ENCODE measurements at places on chromosomes 1 and 21.

DNA sequence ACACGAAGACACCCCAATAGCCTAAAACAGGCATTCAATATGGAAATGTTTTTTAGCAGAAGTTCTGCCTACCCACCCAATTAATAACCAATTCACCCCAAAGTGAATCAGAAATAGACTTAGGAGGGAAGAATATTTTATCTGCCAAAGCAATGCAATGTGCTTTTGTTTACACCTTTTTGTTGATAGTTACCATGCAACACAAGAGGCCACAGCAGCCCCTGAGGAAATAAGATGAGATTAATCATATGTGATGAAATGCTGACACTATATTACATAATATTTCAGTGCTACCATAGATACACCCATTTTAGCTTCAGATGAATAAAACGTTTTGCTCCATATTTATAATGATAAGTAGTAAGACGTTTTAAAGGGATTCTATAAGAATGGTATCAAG lies 60.9 kb upstream of the RGS2 start:
- peak; percentile 69 for ATAC-seq

DNA sequence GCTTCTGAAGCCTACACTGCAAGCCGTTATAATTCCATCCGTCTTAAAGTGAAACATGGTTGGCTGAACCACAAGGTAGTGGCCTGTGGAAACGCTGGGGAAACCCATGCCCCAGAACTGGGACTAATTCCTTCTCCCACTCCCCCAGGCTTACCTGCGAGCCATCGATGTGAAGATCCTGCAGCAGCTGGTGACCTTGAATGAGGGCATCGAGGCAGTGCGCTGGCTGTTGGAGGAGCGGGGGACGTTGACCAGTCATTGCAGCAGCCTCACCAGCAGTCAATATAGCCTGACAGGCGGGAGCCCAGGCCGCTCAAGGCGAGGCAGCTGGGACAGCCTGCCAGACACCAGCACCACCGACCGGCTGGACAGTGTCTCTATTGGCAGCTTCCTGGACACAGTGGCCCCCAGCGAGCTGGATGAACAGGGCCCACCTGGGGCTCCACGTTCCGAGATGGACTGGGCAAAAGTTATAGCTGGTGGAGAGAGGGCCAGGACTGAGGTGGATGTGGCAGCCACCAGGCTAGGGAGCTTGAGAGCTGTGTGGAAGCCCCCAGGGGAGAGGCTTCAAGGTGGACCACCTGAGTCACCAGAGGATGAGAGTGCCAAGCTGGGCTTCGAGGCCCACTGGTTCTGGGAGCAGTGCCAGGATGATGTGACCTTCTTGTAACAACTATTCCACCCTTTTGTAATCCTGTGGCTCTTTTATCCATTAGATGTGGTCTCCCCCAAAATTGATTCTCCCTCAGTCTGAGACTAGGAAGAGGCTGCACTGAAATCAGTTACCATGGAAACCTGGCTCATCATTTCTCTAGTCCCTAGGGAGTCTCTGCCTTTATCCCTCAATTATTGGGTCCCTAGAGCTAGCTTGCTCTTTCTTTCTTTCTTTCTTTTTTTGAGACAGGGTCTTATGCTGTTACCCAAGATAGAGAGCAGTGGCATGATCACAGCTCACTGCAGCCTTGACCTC lies 16.7 kb downstream of the LURAP1 start:
- no peak for ATAC-seq

- ATAC-seq = no peak
Observed at GRCh38 chr1:220164517-220164916, 70.6 kb downstream of the IARS2 start.

DNA sequence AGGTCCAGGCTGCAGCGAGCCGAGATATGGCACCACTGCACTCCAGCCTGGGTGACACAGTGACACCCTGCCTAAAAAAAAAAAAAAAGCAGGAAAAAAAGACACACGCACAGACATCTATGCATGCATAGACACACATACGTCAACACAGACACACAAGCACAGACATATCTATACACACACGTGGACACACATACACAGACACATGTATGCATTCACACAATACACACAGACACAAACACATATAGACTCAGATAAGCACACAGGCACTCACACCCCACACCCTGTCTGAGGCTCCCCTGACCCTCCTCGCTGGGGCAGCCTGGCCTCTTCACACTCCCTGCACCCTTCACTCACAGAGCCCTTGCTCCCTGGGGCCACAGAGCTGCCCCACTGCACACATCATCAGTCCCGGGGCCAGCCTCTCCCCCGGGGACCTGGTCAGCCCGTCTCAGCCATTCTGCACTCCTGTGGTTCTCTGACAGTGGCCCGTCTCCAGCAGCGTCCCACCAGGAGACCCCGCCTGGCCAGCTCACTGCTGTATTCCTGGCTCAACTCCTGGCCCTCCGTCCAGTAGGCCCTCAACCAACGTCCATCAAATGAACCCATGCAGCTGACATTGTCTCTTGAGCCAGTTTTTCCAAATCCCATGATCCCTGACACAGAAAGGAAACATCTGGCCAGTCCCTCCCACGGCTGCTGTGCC lies 4.6 kb upstream of the PRKCZ start:
- ATAC-seq = peak; percentile 8

DNA sequence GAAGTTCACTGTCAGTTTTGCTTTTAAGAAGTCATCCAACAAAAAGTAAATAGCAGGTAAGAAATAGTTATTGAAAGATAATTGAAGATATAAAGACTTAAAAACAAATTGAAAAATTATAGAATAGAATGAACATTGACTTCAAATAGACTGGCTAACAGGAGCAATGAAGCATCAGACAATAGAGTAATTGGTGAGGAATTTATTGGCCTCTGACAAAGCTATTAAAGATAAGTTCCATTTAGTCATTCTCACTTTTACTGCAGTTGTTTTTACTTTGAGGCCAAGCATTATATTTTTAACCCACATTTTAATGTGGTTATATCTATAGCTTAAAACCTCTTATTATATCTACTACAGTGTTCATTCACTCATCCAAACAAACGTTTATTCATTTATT lies 228.8 kb upstream of the ADGRL2 start:
- ATAC-seq = no peak

GRCh38 chr1:44962729-44963128 lies 23.7 kb downstream of the EIF2B3 start:
- no peak for ATAC-seq

DNA sequence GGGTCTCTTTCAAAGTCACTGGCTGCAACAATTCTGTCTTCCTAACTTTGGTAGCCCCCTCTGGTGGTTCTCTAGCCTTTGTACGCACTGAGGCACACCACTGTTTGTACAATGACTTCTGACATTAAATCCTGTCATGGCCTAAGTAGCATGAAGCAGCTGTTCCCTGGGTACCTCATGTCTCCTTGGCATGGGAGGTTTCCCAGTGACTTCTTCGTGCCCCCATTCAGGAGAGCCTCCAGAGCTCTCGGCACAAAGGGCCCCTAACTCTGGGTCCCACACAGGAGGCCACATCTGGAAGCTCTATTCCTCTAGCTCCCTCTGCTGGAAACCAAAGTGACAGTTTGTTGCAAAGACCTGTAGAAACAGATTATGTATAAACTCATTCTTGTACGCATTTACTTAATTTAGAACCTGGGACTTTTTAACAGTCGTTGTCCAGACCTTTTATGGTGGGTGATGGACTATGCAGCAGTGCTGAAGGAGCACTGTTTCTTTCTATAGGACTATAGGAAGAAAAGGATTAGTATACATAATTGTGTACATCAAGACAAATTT lies 13.4 kb downstream of the SWT1 start:
- no peak for ATAC-seq

- ATAC-seq = no peak
Observed at GRCh38 chr1:98298319-98298718, 363.2 kb upstream of the SNX7 start.

GRCh38 chr1:85938829-85939228 lies 217.7 kb downstream of the COL24A1 start:
- ATAC-seq = no peak

Data from gastroesophageal sphincter (tissue), 4 donors.